ENCODE measurements at places on chromosomes 11 and 22.

- no peak for DNase-seq
These were observed 5.5 kb downstream of the ROBO4 start for GRCh38 chr11:124892146-124892545.

DNA sequence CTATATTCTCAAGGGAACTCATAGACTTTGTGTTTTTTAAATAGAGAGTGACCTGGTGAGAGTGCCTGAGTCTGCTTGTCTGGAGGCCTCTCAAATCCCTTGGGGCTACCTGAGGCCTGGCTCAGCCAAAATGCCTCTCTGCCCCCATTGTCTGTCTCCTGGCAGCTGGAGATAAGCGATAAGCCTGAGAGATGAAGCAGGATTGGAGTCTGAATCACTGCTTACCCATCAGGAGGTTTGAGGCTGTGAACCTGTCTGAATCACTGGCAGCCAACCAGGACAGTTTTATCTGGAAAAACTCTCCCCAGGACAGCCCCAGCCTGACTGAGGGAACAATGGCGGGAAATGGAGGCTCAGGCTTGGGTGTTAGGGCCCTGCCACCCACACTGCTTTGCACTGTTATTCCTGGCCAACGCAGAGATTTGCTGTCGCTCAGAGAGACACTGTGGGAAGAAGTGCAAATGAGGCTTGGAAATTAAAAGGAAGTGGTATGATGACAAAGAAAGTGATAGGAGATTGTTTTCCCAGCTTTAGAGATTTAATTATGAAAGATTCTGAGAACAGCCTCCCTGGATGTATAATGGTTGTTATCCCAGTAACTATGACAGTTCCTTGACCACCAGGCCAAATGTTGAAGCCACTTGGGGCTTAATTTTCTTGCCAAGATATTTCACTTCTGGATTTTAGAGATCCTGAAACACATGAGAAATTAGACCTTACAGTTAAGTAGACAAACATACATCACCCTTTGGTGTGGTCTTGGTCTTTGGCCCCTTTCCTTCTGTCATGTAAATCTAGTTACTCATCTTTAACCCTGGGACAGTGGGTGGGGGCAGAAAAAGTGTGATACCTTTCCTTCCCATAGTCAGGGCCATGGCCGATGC lies 102.1 kb downstream of the RASSF10 start:
- no peak for DNase-seq

- no peak for DNase-seq
These were observed 61.8 kb downstream of the ANO1 start for GRCh38 chr11:70139785-70140410.

GRCh38 chr11:33907421-33907820 lies 15.5 kb upstream of the LMO2 start:
- no peak for DNase-seq

DNA sequence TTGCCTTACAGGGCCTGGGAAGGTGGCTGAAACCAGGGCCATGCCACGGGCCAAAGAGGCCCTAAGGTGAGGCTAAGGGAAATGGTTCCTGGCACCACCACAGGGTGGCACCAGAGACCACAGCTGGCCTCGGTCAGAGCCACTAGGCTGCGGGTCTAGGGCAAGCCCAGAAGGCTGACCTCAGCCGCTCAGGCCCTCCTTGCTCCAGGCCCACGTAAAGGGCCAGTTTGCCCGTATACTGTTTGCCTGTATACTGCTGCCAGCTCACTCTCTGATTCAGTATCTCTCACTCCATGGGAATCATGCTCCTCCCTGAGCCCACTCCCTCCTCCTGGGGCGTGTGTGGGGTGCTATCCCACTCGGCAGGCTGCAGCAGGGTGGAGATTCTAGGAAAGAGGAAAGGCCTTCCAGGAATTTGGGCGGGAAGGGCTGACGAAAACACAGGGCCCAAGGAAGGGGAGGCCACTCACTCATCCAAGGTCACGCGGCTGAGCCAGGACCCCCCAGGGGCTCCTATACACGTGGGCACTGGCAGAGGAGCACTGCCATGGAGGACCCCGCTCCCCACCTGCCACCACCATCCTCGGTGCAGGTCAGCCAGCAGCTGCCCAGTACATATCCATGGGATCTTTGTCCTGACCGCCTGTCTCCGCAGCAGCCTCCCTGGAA lies 62.4 kb downstream of the NECTIN1 start:
- DNase-seq = peak; percentile 72

- DNase-seq = no peak
These were observed 838 bp downstream of the FKBP2 start for GRCh38 chr11:64241491-64242374.

GRCh38 chr22:37054600-37055365 lies 3.2 kb downstream of the KCTD17 start:
- no peak for DNase-seq

GRCh38 chr22:21947040-21948014 lies 5.3 kb downstream of the PPM1F start:
- no peak for DNase-seq

GRCh38 chr22:20423906-20424551 lies 13.6 kb downstream of the SCARF2 start:
- peak; percentile 26 for DNase-seq

DNA sequence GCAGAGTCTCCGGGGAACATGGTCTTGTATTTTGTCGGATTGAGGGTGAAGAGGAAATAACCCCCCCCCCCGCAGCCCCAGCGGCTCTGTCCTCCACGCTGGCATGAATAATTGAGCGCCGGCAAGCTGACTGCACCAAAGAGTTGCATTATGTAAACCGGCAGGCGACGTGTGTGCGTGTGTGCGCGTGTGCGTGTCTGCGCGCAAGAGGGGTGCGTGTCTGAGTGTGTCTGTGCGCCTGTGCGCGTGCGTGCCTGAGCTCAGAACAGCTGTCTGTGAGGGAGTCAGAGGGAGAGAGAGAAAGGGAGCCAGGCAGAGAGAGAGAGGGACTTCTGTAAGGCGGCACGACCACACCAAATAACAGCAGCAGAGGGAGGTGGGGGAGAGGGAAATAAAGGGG lies 94.4 kb downstream of the SCN3B start:
- peak; percentile 83 for DNase-seq

GRCh38 chr11:67351275-67352005 lies 1.9 kb downstream of the POLD4 start:
- DNase-seq = peak; percentile 66

DNA sequence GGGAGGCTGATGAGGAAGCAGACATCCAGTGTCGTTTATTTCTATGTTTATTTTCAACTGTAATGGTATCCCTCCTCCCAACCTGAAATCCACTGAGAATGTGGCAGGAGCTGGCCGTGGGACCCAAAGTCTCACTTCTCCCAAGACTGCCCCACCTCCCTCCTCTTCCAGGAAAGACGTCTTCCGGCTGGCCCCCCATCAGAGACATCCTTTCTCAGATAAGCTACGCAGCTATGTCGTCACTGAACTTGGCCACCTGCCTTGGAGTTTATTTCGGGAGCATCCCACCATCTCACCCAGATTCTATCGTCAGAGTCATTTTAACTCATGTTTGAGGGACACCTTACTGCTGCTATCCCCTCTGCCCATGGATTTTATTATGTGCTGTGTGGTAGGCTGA lies 13.9 kb downstream of the TMEM184B start:
- DNase-seq = no peak

GRCh38 chr22:23574877-23575276 lies 5.2 kb downstream of the IGLL1 start:
- no peak for DNase-seq

- DNase-seq = peak; percentile 69
These were observed 6.4 kb upstream of the JAM3 start for GRCh38 chr11:134062265-134063123.

DNA sequence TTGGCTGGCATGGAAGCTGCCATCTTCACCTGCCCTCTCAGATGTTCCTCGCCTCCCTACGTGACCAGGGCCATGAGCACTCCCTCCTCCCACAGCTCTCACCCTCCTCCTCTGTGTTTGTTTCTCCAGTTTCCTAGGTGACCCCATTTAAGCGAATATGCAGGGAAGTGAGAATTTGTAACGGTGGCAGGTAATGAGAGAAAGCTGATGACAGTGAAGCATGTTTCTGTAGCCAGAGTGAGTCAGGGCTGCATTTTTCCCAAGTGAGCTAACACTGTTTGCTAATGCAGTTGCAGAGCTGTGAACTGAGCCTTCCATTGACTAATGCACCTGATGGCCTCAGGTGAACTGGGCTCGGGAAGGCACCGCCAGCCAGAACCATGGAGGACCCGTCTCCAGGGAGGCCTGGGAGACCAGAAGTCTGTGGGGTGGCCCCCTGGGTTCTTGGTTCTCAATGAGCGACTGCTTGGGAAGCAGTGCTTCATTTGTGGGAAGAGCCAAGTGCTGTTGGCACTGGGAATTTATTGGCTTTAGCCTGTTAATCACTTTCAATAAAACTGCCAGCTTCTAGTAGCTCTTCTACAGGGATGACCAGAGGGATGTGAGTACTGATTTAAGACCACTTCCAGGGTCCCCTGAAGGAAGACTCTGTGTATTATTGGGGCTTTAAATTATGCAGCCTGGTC lies 64.5 kb downstream of the BARX2 start:
- DNase-seq = no peak

DNA sequence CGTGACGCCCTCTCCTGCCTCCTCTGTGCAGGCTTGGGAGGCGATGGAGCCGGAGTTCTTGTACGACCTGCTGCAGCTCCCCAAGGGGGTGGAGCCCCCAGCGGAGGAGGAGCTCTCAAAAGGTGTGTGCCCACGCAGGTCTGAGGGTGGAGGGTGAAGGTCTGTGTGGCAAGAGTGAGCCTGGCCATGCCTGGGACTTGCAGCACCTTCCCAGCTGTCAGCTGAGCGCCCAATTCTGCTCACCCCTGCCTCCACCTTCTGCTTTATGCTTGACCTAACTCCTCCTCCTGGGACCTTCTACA lies 2.5 kb downstream of the PARVG start:
- no peak for DNase-seq

GRCh38 chr11:102610200-102610599 lies 14.9 kb downstream of the MMP20 start:
- no peak for DNase-seq

- DNase-seq = peak; percentile 68
These were observed 95.5 kb downstream of the SIK3 start for GRCh38 chr11:117002639-117003299.

DNA sequence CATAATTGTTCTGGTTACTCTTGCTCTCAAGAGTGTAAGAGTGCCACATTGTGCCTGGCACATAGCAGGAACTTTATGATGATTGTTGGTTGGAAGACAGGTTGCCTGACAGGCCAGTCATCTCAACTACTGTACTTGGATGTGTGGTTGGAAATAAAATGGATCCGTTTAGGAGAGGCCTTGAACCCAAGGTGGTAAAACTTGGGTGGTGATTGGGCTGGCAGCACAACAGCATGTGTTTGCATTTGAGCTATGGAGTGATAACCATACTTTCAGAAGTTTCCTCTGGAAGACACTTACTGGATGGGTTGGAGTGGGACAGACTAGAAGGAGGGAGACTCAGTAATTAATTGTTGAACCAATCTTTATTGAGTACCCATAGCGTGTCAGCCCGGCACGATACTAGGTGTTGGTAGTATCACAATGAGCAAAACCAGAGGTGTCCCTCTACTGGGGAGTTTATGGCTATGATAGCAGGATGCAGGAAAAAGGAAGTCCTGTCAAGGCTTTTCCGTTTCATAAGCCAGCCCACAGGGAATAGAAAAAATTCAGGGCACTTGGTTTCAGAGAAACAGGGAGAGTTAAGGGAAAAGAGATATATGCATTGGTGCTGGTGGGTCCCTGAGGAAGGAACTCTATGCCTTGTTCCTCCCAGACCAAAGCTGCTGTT lies 3.1 kb upstream of the TMEM109 start:
- no peak for DNase-seq

GRCh38 chr11:64874308-64875240 lies 3.8 kb downstream of the EHD1 start:
- DNase-seq = peak; percentile 76

- no peak for DNase-seq
These were observed 68.4 kb downstream of the ADAMTS15 start for GRCh38 chr11:130516554-130517505.

DNA sequence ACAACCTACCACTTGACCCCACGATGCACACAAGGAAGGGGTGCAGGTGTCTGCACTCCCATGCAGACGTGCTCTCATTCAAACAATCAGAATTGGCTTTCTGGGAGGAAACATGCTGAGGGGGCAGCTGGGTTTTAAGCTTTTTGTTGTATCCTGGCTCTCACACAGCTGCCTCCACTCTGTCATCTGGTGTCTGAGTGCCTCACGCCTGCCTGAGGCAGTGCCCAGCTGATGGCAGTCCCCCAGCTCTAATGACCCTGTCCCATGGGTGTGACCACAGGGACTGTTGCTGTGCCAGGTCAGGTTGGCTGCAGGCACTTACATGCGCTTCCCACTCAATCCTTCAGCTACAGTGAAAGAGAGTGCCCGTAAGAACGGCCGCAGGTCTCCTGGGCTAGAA lies 53.7 kb downstream of the ARFGAP3 start:
- DNase-seq = no peak

DNA sequence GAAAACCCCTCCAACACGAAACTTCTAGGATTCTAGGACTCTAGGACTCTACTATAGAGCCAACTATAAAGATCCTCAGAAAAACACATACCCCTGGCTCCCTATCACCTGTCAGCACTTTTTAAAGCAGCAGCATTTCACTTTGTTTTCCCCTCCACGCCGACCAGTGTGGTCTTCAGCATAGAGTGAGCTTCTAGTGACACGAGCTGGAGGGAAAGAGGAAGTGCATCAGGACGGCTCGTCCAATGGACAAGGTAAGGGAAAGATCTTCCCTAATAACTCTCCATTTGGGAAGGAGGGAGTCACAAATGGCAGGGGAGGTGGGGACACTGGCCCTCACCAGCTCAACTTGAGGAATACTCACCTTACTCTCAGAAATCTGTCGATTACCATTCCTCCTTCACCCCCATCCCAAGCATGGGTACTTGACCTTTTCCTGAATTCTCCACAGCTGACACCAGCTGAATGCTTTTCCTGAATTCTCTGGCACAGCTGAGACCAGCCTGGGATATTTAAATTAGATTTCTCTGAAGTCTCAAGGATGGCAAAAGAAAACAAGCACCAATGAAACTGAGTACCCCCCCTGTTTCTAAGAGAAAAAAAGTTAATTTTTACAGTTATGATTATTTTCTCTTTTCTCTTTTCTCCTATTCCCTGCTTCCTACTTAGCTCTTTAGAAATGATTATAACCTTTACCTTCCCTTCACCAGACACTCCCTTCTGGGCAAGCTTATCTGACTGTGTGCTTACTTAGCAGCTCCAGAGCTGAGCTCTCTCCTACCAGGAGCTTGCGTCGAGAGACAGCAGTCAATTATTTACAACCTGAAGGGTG lies 33.3 kb upstream of the NNMT start:
- DNase-seq = no peak

DNA sequence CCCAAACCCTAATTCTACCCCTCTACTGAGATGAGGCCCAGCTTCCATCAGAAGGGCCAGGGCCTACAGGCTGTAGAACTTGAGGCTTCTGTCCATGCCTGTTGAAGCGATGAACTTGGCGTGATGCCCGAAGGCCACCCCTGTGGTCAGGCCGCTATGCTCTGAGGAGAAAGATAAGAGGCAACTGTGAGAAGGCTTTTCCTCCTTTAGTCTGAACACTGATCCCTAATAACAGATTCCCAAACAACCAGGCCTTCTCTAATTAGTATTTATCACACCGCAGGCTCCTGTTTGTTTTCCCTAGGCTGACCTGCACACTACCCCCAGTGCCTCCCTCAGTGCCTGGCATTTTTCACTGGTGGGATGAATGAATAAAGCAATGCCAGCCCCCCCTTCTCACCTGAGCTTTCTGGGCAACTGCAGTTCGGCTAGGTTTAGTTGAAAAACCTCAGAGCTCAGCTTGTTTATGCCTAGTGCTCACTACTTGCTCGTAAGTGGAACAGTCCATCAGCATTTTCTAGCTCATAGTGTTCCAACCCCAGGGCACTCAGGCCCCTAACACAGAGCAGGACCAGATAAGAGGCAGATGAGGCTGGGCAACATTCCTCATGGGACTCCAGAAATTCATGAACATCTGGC lies 15.2 kb downstream of the PRPF19 start:
- no peak for DNase-seq
